ENCODE measurements at places on chromosomes 3 and 15.

- DNase-seq = no peak
These were observed 209.2 kb upstream of the GADL1 start for GRCh38 chr3:31103623-31104180.

GRCh38 chr3:12644331-12644937 lies 19.5 kb downstream of the RAF1 start:
- DNase-seq = no peak

- DNase-seq = peak; percentile 55
These were observed 225.6 kb upstream of the ATP11B start for GRCh38 chr3:182567700-182568099.

GRCh38 chr3:26118165-26118564 lies 328.3 kb downstream of the OXSM start:
- peak; percentile 12 for DNase-seq

DNA sequence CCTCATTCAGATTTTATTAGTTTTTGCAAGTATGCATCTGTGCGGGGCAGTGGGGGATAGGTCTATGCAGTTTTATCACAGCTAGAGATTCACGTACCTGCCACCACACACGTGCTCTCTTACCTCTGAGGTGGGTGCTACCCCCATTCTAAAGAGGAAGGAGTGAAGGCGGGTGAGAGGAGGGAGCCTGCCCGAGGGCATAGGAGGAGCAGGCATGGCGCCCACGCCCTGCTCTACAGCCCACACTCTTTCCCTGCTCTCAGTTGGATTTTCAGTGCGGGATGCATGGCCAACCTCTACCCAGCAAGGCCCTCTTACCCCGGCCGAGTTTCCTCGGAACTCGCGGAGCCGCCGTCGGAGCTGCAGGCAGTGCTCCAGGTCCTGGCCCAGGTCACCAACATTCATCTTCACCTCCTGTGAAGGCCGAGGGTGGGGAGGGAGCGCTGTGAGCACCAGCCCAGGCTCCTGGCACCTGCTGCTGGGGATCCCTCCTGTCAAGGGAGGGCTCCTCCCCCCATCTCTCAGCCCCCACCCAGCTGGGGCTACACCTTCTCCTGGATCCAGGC lies 26.9 kb downstream of the PLA2G4B start:
- DNase-seq = no peak

GRCh38 chr3:39124876-39125840 lies 17.7 kb downstream of the TTC21A start:
- DNase-seq = peak; percentile 39

DNA sequence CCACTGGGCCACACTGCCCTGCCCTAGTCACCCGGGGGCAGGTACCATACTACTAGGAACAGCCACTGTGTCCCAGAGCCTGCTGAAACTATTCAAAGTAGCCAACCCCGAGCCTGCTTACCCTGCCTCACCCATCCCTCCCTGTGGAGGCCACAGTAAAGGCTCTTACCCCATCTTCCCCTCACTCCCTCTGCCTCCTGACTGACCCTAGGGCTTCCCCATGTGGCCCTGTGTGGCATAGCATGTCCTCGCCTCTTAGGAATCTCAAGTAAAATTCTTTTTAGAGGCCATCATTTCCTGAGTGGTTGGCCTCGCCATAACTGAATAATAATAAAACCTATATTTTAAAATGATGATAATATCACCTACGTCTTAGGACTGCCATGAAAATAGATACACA lies 112.2 kb upstream of the SLC6A11 start:
- peak; percentile 7 for DNase-seq

DNA sequence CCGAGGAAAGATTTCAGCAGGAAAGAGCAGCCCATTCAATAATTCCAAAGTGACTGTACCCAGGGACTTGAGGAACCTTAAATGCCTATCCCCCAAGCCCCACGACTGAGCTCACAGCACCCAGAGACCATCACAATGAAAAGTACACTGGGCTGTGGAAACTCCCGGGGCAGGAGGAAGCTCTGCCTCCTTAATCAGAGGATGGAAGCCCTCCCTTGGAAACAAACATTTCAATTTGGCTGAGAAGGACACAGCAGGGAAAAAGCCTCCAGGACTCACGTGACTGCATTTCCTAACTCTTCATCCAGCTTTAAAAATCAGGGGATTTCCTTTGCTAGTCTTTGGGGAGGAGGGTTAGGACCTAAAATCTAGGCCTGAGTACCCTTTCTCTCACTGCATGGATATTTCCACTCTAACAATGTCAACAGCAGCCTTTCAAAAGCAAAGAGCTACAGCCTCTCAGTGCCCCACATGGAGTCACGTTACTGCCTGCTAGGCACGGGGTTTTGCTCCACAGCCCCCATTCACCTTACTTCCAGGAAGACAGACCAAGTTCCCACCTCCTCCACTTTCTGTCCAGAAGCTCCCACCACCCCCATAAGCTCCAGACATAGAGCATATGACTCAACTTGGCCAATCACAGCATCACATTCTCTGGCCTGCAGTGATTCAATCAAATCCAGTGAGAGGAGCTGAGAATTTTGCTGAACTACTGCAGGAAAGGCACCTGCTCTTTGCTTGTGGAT lies 68.9 kb upstream of the WNT5A start:
- no peak for DNase-seq

DNA sequence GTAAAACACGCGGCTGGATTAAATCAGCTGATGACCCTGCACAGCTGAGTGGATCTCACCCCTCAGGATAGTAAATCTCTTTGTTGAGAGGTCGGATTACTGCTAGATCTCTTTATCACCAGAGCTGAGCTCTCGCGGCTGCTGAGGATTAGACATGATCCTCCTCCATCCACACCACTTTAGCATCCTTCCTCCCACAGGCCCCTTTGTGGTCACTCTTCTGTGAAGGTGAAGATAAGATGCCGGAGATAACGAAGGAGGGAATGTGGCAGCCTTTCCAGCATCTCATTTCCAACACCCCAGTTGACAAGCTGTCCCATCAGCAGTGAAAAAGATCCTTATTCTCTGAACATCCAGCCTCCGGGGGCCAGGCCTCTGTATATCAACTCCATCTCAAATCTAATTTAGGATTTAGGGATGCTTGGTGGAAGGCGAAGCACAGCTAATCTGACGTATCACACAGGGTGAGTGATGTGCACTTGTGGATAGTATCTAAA lies 47.5 kb upstream of the SELENOK start:
- no peak for DNase-seq

GRCh38 chr3:134338516-134339261 lies 35.6 kb downstream of the AMOTL2 start:
- DNase-seq = no peak

DNA sequence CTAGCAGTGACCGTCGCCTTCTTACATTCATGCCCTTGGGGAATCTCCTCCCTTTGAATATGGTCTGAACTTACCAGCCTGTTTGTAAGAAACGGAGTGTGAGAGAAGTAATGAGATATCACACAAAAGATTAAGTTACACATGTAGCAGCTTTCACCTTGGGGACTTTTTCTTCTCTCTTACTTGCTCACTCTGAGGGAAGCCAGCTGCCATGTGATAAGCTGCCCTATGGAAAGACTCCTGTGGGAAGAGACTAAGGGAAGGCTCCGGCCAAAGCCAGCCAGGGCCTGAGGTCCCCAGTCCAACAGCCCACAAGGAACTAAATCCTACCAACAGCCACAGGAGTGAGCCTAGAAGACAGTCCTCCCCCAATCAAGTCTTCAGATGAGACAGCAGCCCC lies 190.4 kb upstream of the TSC22D2 start:
- no peak for DNase-seq

- DNase-seq = no peak
These were observed 1.3 kb downstream of the CHST13 start for GRCh38 chr3:126525091-126525852.

DNA sequence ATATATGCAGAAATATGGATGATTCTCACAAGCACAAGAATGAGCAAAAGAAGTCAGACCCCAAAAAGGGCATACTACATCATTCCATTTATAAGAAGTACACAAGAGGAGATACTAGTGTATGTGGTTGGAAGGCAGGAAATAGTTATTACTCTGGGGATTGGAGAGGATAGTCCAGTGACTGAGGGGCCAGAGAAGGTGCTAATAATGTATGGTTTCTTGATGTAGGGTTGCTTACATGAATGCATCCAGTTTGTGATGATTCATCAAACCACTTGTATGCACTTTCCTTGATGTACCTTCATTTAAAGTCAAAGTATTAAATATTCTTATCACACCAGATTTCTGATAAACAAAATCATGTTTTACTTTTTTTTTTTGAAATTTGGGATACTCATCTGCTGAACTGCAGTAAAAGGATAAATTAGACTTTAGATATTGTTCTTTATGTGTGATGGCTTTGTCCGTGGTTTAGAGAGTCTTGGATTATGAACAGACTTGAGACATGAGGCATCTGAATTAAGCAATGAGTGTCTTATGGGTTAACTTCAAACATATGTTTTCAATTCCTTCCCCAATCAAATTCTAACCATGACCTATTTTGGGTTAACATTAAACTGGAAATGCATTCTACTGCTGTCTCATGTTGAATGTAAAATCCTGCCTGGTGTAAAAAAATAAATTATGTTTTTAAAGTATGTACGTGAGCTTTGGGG lies 171.2 kb downstream of the SEMA6D start:
- DNase-seq = no peak

GRCh38 chr15:79844221-79844620 lies 52.6 kb downstream of the MTHFS start:
- DNase-seq = no peak

DNA sequence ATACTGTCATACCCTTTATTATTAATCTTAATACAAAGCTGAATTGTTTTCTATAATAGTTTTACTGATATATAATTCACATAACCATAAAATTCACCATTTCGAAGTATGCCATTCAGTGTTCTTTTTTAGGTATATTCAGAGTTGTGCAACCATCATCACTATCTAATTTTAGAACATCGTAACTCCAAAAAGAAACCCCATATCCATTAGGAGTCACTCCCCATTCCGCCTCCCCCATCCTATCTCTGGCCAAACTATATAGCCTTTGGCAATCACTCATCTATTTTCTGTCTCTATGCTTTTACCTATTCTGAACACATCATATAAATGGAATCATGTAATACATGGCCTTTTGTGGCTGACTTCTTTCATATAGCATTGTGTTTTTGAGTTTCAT lies 169.7 kb upstream of the GALNT15 start:
- DNase-seq = no peak

DNA sequence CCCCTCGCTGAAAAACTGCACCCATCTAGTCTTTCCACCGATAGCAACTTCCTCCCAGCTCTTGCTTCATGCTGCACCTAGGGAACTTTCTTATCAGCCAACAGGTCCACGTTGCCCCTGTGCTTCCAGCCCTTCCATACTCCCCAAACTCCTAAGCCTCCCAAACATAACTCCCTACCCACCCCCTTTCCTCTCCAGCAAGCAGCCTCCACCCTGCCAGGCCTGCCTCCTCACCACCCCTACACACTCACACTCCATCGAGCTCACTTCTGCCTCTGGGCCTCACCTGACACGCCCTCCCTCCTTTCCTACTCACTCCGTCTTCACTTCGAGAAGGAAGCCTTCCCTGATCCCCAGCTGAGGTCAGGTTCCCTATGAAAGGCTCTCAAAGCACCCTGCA lies 8.1 kb downstream of the INSYN1 start:
- no peak for DNase-seq

DNA sequence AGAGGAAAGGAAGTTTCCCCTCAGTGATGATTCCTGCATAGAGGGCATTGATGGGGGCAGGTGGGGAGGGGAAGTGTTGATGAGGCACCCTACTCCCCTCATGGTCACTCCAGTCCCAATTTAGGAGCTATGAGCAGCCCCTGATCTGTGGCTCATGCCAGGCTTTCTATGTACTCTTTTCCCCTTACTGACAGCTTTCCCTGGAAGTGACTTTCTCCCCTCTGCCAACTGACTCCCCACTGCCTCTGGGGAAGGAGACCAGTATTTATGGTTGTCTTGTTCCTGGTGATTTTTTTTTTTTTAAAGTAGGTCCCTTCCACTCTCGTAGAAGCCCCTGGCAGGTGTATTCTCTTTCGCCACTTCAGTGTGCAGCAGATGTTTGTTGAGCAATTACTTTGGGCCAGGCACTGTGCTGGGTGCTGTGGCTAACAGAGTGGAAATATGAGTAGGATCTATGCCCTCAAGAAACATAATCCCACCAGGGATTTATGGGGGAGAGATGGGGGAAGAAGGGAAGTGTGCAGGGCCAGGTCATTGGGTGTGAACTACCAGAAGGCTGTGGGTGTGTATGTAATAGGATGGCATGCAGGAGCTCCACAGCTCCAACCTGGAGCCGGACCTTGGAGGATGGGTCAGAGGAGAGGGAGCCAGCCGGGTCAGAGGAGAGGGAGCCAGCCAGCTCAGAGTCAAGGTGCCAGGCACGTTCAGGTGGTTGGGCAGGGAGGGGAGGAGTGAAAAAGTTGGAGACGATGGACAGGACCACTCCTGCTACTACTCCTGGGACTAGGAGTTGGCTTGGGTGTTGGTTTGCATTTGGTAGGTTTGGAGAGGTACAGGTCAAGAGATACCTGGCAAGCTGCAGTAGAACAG lies 3.5 kb downstream of the SMAD6 start:
- no peak for DNase-seq

GRCh38 chr3:61008998-61009380 lies 242.3 kb downstream of the FHIT start:
- no peak for DNase-seq

DNA sequence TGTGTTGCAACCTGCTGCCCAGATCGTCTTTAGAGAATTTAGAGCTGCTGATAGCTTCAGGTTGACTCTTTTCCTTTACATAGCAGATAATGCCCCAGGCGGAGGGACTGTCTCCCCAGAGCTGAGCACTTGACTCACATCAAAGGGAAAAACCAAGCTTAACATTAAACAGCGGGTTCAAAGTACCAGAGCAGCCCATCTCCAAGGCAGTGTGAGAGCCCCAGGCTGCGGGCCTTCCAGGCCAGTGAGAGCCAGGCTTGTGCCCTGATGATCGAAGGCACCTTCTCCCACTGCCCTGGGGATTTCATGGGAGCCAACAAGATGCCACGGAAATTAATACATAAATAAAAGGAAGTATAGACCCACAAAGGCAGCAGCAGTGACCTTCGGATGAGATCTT lies 275.6 kb downstream of the XXYLT1 start:
- no peak for DNase-seq

DNA sequence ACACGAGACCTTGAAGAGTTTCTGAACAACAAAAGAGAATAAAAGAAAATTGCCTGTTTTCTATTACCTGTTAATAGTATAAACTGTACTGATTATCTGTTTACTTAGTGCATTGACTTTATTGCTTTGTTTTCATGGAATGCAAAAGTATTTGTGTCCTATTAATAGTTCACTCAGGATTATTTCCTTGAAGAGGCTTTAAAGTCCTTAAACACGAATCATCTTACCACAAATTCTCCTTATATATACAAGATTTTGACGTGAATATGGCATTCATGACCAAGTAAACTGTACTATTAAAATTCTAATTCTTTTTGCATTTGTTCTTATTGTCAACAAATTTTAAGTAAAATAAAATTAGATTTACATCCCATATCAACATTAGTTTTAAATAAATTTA lies 513.0 kb downstream of the NTRK3 start:
- DNase-seq = no peak

DNA sequence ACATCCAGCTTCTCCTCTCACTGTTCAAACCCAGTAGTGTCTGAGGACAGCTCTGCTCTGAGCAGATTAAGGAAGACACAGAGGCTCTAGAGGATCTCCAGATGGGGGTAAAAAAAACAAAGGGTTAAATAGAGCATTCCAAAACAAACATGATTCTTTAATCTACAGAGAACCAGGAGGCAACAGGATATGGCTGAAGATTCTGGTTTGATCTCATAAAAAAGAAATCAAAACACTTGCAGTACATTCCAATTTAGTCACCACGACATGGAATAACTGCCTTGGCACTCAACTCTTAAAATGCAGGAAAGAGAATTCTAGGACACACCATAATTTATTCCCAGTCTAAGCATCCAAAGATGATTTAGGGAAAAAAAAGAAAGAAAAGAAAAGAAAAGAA lies 32.0 kb downstream of the TM4SF4 start:
- DNase-seq = no peak
